ENCODE measurements at places on chromosomes 2 and 18.
A peak's percentile ranks its signal among the peaks of the same experiment; 100 is the strongest.

DNA sequence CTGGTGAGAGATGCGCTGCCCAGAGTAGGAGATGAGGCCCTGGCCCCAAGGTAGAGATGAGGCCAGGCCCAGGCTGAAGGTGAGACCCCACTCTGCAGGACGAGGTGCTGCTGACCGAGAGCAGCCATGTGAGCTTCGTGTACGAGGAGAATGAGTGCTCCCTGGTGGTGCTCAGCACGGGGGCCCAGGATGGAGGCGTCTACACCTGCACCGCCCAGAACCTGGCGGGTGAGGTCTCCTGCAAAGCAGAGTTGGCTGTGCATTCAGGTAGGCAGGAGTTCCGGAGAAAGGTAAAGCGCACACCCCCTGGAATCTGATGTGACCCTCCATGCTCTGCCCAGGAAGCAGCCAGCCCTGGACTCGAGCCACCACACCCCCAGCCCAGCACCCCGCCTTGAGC, 21.5 kb upstream of the GMPPA start:
- DNase-seq = no peak

- no peak for DNase-seq
Observed at GRCh38 chr2:192377173-192377572, 182.4 kb upstream of the TMEFF2 start.

DNA sequence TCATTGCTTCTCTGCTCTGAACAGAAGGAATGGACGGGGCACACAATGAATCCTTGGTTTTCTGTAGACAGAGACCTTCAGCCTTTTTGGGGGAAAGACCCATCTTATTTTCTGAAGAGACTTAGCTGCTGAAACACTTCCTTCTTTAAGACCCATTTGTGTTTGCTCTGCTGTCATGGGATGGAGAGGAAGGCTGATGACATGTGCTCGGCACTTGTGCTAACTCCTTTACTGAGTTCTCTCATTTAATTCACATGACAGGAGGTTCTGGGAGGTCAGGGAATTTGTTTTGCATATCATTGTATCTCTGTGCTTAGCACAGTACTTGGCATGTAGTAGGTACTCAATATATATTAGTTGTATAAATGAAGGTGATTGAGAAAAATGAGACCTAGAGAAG, 39.0 kb downstream of the OXER1 start:
- no peak for DNase-seq

DNA sequence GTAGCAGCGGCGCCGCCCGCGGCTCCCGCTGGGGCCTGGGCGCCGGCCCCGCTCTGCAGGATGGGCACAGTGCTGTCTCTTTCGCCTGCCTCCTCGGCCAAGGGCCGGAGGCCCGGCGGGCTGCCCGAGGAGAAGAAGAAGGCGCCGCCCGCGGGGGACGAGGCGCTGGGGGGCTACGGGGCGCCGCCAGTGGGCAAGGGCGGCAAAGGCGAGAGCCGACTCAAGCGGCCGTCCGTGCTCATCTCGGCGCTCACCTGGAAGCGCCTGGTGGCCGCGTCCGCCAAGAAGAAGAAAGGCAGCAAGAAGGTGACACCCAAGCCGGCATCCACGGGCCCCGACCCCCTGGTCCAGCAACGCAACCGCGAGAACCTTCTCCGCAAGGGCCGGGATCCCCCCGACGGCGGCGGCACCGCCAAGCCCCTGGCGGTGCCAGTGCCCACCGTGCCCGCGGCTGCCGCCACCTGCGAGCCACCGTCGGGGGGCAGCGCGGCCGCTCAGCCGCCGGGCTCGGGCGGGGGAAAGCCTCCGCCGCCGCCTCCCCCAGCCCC, 369 bp downstream of the CDK5R2 start:
- peak; percentile 36 for DNase-seq

DNA sequence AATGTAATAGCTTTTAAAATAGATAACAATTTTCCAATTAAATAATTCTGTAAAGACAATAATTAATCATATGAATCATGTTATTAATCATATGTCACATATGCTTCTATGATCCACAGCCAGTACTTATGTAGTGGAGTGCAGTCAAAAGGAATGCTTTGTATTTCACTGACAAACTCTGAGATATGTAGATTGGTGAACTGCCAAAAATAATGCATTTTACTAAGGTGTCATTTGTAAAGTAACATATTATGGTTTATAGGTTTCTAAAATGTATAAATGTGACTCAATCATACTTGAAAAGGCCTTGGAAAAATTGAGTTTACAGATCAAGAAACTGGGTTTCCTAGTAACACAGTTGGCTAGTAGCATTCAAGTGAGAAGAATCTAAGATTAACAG, 93.8 kb upstream of the KCNH7 start:
- no peak for DNase-seq

DNA sequence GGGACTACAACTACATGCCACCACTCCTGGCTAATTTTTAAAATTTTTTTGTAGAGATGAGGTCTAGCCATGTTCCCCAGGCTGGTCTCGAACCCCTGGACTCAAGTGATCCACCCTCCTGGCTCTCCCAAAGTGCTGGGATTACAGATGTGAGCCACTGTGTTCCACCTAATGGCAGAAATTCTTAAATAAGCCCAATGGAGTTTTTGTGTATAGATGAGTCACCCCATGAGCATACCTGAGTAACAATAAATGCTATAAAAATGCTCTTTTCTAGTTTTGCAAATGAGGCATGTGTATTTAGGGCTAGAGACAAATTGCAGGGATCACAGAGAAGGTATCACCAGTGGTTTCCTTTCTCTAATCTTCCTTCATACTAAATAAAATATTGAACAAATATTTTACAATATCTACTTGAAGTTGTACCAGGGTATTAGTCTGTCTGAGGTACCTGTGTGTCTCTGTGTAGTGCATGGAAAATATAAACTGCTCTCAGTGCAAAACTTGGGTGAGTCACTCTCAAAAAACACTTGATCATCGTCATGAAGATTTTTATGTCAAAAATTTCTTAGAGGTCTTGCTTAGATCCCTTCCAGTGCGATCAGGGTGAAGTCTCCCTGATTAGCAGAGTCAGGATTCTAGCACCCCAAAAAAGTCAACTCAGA, 337.1 kb upstream of the MMADHC start:
- no peak for DNase-seq

GRCh38 chr2:239028253-239028619, 180.4 kb downstream of the TWIST2 start:
- no peak for DNase-seq

DNA sequence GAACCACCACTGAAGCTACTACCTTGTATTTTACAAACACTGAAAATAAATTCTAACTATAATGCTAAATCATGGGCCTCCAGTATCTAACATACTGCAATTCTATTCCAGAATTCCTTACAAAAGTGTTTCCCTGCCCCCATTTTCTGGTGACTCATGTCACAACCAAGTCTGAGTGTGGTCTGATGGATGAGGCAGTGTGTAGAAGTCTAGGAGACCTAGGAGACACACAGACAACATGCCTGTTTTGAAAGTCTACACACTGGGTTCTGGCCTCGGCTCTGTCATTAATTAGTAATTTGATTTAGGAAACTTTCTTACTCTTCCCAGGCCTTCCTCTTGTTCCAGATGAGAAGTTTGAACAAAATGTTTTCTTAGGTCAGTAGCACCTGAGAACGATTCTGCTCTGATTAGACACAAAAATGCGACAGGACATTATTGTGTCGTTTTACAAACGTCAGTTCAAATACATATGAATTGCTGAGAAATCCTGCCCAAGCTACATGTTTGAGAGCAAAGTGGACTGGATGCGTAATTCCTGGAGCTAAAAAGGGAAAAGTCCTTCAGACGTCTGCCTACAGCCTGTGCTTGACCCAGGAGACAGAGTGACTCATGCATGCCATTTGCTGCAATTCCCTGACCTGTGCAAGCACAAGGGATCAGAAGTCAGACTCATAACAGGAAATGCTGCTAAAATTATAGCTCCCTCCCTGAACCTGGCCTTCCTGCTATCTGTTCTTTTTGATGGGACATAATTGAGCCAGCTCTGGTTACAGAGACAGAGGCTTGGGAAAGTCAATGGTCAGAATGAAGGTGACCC, 494.4 kb downstream of the SOX11 start:
- peak; percentile 51 for DNase-seq

DNA sequence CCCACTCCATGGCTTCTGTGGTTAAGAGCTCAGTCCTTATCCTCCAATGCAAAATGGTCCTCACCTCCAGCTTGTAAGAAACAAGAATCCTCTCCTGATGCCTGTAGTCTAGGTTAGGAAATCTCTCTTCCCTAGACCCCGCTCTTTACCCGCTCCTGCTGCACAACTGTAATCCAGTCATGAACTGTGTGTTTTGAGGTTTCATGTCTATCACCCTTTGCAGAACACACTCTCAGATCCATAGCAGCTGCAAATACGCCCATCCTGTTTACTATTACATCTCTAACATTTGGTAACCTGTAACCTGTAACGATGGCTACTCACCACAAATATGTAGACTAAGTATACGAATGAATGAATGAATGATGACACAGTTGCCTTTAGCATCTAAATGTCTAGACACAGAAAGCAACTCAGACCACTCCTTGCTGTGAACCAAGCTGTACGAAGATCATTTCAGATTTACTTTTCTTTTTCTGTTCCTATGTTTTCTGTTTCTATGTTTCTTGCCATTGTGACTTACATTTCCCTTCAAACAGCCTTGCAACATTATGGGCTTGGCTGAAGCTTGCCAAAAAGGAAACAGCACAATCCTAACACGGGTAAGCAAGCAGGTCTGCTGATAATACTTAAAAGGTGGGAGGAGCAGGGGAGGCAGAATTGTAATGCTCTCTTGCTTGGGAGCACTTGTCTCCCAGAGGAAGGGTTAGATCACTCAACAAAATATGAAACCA, 53.7 kb downstream of the EPHA4 start:
- DNase-seq = no peak

DNA sequence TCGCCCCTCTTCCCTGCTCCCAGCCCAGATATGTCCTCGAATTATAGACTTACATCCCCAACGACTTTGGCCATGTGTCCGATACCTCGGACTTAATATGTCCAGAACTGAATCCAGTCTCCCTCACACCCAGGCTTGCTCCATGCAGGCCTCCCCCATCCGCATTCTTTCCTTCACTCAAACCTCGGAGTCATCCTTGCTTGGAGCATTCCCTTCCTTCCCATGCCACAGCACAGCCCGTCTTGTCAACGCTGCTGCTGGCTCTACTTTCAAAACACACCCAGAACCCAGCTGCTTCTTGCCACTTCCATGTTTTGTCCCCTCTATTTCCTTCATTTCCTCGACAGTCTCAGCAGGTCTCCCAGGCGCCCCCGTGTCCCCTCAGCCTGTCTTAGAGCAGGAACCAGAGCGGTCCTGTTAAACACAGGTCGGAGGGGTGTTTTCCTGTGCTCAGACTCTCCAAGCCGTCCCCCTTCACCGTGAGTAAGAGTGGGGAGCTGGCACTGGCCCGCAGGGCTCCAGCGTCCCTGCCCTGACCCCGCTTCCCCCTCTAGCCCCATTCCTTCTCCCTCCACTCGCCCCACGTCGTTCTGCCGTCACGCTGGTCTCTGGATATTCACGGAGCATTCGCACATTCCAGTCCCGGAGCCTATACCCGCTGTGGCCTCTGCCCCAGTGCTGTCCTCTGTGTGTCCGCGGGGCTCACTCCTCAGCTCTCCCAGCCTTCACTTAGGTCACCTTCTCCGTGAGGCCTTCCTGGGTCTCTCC, 54.4 kb downstream of the VAPA start:
- DNase-seq = no peak

GRCh38 chr2:187453078-187453641, 5.1 kb upstream of the CALCRL start:
- peak; percentile 11 for DNase-seq

DNA sequence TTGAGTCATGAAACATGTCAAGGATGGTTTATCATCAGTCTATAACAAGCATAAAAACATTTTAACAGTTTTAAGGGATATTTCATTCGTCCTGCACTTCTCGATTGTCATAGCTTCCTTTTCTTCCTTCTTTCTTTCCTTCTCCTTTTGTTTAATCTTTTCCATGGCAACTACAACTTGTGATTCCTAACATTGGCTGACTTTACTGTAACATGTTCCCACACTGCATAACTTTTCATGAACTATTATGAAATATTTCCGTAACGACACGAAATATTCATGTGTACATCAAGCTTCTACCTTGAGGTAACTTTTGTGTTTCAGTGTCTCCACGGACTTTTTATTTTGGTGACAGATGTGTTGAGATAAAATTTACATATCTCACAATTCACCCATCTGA, 134.4 kb downstream of the ACTR3 start:
- DNase-seq = no peak

DNA sequence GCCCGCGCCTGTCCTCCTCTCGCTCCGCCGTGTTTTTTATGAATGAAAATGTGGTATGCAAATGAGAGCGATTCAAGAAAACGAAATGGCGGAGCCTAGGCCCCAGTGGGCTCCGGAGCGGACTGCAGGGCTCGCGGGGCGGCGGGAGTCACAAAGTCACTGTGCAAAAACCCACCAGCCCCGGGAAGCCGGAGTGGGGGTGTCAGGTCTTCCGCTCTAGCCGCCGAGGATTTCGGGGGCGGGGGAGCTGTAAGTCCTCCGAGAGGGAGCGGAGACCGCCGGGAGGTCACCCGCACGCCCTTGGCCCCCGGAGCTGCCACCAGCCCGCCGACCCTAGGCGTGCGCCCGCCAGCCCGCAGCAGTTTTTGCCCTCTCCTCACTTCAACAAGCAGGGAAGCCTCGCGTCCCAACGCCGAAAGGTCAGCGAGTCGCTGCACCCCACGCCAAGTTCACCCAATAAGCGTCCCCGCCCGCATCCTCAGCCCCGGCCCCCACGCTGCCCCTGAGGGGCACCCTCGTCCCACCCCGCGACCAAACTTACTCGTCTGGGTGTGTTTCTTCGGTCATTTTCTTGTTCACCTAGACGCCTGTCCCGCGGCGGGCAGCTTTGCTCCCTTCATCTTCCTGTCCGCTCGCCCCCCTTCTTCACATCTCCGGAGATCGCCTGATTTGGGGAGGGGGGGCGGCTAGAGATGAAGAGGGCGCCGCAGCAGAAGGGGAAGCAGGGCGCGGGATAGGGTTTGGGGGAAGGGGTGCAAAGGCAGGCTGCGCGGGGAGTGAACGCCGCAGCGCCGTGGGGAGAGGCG, 775 bp downstream of the SPRED2 start:
- peak; percentile 75 for DNase-seq

DNA sequence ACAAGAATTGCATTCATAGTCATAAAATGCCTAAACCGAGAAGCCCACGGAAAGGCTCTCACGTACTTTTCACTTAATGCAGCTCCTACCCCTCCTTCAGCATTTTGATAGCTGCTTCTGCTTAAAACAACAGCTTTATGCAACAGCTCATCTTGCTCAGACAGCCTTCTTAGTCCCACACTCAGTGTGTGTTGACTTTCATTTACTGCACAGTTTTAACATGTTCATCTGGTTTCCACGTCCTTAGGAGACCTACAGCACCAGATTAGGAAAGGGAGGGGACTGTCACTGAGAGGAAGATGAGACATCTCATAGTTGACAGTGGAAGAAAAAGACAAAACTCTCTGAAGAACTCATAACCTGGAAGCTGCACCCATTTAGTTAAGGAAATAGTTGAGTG, 435.4 kb downstream of the SETBP1 start:
- no peak for DNase-seq

Measured in NCI-H146 (cell line).